ENCODE measurements at places on chromosomes 5 and 9. TPM values are rescaled to one million over a fixed set of nuclear protein-coding genes. Genes with fewer than 3 reads are reported as not detected.

DNA sequence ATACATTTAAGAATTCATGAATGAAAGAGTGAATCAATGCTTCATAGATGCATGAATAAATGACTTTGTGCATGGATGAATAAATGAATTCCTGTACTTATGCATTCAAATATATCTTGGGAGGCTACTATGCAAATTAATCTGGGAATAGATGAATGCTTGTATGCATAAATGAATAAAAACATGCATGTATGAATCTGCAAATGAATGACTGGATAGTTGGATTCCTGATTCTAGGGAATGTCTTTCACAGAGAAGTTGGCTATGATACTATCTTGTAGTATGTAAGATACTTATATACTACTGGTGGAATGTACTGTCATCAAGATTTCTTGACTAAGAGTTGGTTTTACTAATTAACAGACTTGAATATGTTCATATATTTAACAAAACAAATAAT, 75.3 kb upstream of the ASTN2 start:
- no peak for DNase-seq

DNA sequence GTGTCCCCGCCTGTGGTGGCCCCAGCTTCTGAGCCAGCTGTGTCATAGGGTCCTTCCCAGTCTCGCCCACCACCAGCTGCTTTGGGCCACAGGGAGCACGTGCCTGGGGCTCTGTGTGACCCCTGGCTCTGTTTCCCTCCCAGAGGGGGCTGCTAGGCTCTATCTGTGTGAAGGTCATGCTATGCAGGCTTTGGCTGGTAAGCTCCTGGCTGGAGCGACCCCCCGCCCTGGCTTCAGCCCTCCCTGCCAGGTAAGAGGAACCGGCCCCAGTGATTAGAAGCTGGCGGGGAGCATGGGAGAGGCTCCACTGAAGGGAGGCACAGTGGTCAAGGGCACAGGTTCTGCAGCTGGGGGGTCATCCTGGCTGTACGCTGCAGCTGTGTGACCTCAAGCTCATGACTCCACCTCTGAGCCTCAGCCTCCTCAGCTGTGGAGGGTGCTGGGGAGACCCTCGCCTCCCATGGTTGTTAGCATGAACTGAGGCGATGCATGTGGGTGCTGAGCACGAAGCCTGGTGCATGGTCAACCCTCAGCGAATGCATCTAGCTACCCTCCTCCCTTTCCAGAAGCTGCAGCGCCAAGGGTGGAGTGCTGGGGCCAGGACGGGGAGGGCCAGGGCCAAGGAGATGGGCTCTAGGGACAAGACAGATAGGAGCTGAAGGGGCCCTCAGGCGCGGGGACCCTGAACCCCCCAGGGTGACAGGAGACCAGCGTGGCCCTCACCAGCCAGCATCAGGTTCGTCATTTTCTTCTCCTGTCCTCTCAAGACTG, 163.8 kb upstream of the MVB12B start:
- DNase-seq = no peak

GRCh38 chr5:39194466-39195136, 24.8 kb downstream of the FYB1 start:
- no peak for DNase-seq

GRCh38 chr5:9105851-9106250, 440.0 kb downstream of the SEMA5A start:
- DNase-seq = no peak

Gene PALM2AKAP2
- not detected for total RNA-seq

DNA sequence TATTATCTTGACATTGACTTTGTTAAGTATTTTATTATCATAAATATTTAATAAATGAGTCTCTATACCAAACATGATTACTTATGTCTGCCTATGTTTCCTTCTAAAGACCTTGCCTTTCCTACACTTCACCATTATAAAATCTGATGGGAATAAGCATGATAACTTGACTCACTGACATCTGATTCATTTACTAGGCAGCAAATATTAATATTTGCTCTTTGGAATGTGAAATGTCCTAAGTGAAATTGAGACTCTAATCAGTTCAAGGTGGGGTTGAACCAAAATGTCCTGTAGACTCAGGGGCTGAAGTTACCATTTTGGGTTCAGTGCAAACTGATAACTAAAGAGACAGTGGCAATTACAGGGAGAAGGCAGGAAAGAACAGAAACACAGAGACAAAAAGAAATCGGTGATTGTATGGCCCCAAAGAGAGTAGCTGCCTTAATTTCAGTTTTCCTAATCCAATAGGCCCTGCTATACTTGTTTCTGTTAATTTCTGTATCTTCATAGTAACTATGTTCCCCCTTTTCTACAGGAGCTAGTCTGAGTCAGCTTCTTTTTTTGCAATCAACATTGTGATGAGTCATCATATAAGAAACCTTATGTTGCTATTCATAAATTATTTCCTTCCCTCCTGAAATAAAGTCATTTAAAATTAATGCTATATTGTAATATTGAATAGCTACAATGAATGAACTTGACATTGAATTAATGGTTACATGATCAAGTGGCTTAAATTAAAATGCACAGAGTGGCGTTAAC, 296.8 kb downstream of the PDE4D start:
- no peak for DNase-seq

DNA sequence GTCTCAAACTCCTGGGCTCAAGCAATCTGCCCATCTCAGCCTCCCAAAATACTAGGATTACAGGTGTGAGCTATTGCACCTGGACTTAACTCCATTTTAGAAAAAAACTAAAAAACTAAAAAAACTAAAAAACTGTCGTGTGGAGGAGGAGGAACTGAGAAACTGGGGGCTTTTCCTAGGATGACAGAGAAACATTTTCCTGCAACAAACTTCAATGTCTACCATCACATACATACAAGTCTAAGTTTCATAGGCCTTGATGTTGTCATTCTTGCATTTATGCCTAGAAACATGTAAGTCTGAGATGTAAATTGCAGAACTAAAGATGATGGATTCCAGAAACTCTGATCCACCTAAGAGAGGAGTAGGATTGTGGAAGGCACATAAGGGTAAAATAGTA, 556.8 kb downstream of the RAB3C start:
- no peak for DNase-seq

DNA sequence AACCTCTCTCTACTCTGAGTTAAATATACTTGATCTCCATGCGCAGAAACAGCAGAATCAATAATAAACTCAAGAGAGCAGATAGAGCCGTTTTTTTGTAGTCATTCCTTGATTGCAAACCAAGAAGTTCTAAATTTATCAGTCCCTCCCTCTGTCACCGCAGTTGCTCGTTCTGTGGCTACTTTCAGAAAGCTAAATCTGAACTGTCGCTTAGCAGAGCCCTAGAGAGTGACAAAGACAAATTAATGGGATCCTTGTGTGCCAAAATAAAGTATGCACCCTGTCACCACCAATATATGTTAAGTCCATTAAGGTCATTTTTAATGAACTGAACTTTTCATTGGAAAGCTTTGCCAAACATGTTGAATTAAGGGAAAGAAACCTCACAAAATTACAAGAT, 218.3 kb downstream of the ADAMTSL1 start:
- no peak for DNase-seq

- peak; percentile 43 for DNase-seq
These were observed 2.0 kb upstream of the MAT2B start for GRCh38 chr5:163503106-163504078.

GRCh38 chr5:96734871-96735325, 72.7 kb downstream of the CAST start:
- DNase-seq = no peak

GRCh38 chr5:57817001-57817453, 334.4 kb upstream of the ACTBL2 start:
- DNase-seq = no peak

GRCh38 chr5:172612771-172613170, 28.3 kb upstream of the NEURL1B start:
- DNase-seq = no peak

DNA sequence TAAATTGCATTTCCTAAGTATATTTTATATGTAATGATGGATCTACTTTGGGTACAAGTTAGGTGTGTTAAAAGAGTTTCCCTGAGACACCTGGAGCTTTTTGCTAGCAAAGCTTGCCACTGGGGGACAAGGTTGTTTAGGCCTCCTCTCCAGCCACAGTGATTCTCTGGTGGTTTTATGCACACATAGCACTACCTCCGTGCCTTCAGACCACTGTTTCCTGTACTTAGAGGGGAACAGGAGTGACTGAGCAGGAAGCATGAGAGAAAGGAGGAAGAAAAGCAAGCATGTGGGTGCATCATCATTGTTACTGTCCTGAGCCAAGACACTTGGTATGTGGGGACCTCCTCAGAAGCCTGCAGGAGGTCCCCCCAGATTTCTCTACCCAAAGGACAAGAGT, 272.1 kb downstream of the RASEF start:
- no peak for DNase-seq

- no peak for DNase-seq
These were observed 201.9 kb downstream of the NR3C1 start for GRCh38 chr5:143201589-143201988.

DNA sequence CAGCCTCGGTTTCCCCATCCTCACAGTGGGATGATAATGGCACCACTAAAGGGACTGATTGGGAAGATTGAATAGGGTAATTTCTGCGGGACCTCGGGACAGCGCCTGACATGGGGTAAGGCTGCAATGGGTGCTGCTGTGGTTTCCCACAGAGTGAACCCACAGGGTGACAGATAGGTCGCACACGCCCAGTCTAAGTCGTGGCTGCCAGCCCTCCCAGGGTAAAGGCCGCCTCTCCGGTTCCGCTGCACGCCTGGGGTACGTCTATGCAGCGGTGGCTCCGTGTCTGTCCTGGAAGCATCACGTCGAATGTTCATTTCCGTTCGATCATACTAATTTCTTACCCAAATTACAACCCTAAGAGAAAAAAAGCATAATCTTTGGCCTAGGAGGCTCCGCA, 631 bp downstream of the CFAP77 start:
- DNase-seq = no peak

Gene CCDC192
- not detected for total RNA-seq

Gene LYRM7
- total RNA-seq = 13.9 TPM

DNA sequence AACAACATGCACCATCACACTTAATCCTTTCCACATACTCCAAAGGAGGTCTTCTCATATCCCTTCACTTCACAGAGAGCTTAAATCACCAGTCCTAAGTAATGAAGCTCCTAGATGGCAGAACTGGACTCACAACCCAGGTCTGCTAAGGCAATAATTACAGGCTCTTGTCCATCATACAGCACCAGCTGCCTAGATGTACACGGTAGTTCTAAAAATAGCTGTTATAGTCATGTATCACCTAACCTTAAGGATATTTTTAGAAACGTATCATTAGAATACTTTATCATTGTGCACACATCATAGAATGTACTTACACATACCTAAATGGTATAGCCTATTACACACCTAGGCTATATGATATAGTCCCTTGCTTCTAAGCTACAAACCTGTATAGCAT, 644.6 kb upstream of the RGMB start:
- DNase-seq = no peak

DNA sequence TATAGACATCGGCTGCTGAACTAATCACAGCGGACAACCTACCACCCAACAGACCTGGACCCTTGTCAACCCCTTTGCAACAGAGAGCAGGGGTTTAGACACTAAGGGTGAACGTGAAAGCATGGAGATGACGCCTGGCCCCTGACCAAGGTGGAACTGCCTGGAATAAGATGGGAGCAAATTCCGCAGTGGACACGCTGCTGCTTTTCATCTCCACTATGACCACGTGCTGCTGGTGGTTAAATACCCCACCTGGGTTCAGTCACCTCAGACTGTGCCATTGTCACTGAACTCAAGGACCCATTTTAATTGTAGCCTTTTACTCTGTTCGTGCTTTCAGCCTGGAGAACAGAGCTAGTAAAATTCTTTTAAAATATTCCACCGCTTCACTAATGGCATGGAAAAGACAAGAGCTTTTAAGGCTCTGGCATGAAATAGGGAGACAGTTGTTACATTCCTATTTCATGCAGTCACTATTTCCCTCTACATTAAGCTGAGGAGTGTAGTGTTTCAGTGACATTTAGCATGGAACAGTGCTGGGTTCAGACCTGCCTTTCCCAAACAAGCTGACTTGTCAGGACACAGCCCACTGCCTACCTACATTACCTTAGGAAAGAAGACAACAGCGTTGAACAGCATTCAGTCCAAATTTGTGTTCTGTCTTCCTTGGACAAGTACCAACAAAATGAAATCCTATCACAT, 96.8 kb downstream of the ANKRD18B start:
- no peak for DNase-seq

Gene SNCB
- total RNA-seq = not detected

DNA sequence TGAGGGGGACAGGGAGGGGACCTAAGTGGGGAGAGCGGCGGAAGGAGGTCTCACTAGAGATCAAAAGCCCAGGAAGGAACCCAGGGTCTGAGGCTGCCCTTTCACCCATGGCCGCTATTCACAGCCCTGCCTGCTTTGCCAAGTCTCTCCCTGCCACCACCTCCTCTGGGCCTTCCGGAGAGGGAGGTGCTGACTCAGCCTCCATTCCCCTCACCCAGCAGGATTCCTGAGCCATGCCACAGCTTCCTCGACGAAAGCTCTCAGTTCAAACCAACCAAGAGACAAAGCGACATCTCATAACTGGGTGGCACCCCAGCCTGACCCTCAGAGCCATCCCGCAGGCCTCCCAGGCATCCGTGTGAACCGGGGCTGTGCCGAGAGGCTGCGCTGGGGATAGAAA, 36.7 kb downstream of the PAX5 start:
- no peak for DNase-seq

DNA sequence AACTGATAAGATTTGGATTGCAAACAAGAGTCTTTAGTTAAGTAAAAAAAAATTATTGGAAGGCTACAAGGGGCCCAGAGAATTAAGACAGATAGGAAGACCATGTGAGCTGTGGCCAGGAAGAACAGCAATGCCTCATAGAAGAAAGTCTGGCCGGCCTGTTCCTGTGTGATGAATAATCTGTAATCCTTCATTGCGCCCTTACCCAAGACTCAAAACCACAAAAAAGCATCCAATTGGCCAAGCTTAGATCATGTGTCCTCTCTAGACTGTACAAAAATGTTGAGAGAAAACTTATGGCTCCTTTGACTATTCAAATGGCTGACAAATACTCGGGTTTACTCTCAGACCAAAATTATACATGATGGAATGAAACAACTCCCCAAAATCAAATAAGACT, 1383.5 kb downstream of the PTPRD start:
- DNase-seq = no peak

Data from GM12878 (cell line).